Effector CD8-positive, alpha-beta T cell (primary cell): ENCODE measurements at places on chromosomes 3 and 15.

GRCh38 chr15:66747886-66748707 lies 46.1 kb downstream of the SMAD6 start:
- DNase-seq: no peak

DNA sequence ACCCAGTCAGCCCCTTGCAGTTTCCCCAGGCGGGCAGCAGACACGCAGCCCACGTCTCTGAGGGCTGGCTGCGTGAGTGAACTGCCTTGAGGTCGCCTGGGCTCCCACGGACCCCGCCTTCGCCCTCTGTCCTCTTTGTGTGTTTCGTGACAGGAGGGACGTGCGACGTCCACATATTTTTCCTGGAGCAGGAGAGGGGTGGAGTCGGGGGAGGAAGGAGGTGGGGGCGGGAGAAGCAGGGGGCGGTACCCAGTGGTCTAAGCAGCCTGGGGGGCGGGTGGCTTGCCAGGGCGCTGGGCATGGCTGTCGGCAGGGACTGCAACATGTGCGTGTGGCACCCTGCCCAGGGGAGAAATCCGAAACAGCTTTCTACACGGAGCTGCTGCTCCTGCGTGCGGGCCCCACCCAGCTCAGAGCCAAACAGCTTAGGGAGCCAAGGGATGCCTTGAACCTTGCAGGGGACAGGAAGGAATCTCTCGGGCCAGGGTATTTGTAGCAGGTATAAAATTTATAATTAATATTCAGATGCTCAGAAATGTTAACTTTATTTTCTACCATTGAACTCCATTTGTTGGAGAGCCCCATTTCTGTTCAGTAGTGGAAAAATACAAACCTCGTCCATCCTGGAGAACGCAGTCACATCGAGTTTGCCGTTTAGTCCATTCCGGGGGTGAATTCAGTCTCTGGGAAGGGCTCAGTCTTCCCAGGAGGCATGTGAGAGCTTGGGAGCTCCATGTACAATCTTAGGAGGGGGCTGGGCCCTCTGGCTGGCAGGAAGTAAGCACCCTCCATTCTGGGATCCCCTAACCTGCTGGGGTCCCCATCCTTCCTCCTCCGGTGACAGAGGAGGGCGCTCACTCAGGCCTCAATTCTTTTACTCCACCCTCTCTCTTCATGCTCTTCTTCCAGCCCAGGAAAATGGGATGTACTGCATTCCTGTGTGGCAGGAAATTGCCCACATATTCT lies 79.1 kb upstream of the MEF2A start:
- no peak for DNase-seq

- DNase-seq: no peak
These were observed 267.6 kb upstream of the DPH6 start for GRCh38 chr15:35813573-35813972.

- DNase-seq: no peak
These were observed 222.1 kb upstream of the POU1F1 start for GRCh38 chr3:87498358-87499080.

- DNase-seq: no peak
These were observed 100.7 kb downstream of the ARPP21 start for GRCh38 chr3:35739964-35740527.

GRCh38 chr15:28969511-28970085 lies 83.8 kb downstream of the APBA2 start:
- no peak for DNase-seq

DNA sequence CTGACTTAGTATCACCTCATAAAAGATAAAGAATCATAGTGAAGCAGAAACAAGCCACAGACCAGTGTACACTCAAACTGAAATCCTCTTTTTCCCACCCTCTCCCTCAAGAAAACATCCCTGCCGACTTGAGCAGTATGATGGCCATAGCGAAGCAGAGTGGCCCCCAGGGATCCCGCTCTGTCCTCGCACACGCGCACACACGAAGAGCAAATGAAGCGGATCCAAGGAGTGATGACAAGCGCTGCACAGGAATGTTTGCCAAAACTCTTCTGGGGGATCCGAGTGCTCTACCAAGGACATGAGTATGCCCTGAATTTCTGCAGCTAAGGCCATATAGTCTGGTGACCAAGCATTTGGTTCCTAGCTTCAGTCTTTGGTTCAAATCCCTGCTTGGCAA lies 134.5 kb upstream of the C2CD4B start:
- no peak for DNase-seq

DNA sequence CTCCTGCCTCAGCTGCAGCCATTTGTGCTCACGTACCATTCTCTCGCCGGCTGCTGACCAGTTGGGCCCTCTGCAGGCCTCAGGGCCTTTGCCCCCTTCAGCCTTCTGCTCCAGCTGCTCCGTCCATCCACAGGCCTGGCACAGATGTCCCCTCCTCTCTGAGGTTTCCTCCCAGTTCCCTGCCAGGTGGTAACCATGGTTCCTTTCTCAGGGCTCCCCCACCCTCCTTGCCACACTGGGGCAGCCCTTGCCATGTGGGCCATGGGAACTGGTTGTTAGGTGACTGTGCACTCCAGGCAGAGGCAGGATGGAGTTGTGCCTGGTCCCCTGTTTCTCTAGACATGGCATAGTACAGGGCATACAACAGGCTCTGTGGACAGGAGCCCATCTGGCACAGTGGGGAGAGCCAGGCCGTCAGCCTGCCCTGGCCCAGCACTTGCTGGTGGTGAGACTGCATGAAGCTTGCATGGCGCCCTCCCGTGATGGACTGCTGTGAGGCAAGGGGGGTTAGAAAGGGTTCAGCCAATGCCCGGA lies 148.9 kb downstream of the DNAJB8 start:
- DNase-seq: no peak

DNA sequence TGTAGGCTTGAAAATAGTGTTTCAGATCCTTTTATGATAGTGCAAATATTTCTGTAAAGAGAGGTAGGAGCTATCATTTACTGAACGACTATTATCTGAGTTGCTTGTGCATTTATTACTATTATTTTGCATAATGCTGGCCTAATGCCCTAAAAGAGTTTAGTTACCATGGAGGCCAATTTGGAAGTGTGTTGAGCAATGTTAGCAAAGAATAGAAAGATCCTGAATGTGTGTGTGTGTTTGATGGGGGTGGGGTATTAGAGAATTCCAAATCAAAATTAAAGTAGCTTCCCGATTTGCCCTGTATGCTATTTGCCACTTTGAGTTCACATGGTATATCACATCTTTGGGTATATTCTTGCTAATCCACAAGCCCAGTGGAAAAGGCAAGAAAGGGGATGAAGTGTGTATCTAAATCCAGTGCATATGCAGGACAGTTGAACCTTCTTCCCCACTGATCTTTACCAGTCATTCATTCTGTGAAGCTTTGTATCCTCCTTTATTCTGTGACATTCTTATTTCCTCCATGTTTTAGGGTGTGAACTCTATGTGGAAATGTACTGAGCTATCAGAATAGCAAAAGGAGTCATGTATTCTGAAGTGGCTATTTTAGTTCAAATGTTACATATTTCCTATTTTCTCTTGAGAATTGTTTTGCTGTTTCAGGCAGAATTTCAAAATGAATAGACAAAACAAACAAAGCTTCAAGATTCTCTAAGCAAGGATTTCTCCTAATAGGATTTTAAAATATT lies 45.7 kb upstream of the PLSCR5 start:
- DNase-seq: no peak

DNA sequence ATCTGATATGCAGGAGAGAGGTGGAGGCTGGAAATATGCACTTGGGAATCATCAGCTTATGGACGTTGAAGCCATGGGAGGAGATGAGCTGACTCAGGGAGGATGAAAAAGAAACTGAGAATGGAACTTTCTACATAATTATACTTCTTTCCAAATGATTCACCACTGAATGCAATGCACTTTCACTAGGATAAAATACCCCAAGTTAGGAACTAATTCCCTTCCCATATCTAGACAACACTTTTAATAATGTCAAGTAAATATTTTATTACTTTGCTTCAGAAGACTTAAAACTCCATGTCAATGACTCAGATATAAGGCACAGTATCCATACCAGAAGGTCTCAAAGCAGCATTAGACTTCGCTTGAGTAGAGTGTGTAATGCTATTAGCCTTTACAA lies 24.2 kb downstream of the NPTN start:
- DNase-seq: no peak

GRCh38 chr15:87477737-87478686 lies 778.5 kb downstream of the NTRK3 start:
- DNase-seq: no peak

DNA sequence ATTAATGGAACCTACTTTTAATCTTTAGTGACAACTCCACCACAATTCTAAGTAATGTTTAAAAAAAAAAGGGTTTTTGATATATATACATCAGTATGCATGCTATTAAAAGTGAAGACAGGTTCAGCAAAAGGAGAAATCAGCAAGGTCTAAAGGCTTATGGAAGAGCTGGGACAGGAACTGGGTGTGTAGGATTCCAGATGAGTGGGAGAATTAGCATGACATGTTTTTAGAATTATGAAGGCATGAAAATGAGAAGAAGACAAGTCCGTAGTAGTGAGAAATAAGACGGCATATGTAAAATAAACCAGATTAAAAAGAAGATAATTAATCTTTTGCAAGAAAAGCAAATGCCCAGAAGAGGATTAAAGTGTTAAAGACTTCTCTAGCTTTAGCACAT lies 52.0 kb downstream of the CBLB start:
- DNase-seq: no peak

DNA sequence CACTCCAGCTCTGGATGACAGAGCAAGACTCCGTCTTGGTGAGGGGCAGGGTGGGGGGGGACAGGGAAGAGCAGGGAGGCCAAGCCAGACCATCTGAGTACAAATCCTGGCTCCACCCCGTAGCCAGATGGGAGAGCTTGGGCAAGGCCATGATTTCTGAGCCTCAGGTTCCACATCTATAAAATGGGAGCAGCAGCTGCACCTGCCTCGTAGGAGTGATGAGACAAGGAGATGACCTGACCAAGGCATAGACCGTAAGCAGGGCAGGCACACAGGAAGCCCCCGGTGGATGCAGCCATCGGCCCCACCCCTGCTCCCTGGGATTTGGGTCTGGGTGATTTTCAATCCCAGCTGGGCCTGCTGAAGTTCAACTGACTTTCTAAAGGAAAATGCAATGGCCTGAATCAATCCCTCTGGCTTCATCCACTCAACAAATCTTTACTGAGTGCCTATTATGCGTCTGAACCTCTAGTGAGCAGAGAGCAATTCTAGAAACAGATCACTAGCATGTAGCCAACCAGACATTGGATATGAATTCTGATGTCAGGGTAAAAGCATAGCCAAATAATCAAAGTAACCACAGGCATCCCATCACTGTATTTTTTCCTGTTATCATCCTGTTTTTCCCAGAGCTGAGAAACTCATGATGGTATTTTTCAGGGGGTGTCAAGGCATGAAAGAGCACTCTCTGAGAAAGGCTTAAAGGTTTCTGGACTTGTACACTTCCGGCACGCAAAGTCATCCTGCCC lies 141.2 kb downstream of the NUP210 start:
- DNase-seq: no peak

DNA sequence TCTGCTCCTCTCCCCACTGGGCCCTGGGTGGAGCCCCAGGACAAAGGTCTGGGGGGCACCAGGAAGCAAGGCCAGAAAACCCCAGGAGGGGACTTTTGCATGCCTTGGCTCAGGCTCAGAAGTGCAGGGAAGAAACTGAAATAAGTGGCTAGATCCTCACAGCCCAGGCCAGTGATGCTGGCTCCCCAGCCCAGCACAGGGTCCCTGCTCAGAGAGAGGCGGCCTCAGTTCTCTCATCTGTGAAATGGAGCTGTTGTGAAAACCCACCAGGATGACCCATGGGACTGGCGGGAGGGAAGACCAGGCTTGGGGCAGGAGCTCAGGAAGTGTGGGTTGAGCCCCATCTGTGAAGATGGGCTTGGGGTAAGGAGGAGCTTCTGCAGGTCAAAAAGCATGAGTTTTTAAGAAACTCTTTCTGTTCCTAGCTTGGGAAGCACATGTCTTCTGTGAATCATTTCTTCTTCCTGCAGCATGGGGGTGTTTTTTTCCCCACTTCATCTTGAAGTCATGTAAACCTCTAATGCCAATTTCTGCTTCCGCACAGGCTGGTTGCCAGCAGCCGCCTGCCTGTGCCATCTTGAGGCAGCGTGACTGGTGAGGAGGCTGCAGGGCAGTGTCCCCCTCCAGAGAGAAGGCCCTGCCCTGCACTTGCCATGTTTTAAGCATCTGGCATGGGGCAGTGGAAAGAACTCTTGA lies 118.6 kb downstream of the SMAD6 start:
- DNase-seq: no peak

- DNase-seq: no peak
These were observed 148.9 kb downstream of the SMAD6 start for GRCh38 chr15:66850996-66851310.

DNA sequence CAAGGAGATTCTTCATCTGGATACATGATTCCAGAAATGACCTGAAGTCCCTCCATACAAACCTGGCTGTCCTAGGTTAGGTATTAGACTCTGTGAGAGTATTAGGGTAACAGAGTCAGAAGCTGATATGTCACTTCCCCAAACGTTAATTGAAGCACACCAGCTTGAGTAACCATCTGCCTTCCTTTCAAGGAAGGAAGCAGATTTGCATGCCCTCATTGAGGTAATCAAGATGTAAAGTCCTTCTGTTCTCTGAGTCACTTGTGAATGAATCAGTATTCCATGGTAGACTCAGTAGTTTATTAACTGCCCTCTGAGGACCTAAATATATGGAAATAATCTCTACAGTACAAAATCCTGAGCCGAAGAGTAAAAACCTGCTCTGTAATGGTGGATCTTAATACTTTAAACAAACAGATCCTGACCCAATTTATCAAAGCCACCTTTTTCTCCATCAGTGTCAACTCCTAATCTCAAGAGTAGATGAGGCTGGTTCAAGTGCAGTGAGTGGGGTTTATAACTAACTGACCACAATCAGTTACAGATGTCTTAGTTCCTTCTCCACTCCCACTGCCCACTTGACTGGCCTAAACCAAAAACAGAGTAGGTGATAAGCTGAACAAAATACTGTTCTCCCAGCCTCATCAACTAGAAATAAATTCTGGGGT lies 246.2 kb upstream of the CHRM5 start:
- DNase-seq: no peak

DNA sequence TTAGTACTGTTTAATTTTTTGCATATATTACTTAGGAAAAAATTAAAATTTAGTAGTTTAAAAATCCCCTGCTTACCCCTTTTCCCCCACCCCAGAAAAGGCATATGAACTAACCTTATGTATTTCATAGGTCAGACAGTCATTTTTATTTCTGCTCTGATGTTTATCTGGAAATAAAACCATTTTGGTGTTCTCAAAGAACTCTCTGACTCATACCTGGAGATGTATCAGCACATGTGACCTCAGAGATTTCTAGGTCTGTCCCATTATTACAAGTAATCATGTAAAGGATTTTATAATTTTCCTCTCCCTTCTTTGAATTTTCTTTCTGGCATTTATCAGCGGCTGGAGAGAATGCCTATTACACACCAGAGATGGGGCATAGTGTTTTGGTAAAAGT lies 14.1 kb upstream of the CCR8 start:
- DNase-seq: no peak

- DNase-seq: no peak
These were observed 213.1 kb downstream of the RPLP1 start for GRCh38 chr15:69665641-69666111.

GRCh38 chr3:158733656-158734055 lies 1.4 kb upstream of the RARRES1 start:
- DNase-seq: no peak

- no peak for DNase-seq
These were observed 7.4 kb downstream of the C3orf62 start for GRCh38 chr3:49269443-49270155.
